ENCODE measurements at places on chromosomes 7 and 10.

DNA sequence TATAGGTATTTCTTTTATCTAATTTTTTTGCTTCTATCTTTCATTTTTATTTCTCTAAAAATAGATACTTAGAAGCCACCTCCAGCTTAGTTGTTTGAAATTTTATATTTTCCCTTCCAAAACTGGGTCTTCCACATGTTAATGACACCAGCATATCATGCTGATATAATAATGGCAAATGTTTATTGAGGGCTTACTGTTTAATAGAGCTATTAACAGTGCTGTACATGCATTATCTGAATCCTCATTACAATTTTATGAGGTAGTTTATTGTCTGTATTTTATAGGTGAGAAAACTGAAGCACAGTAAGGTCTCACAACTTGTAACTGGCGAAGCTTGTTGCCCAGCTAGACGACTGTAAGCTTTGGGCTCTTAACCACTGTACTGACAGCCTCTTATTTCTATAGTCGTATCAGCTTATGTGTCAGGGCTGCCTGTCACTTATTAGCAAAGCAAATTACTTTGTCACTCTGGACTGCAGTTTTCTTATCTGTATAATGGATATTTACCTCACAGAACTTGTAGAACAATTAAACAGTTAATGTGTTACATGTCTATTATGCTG is 51.2 kb downstream of the ANKIB1 start:
- no peak for DNase-seq

- DNase-seq = no peak
These were observed 122.8 kb downstream of the ADRA2A start for GRCh38 chr10:111199587-111199986.

DNA sequence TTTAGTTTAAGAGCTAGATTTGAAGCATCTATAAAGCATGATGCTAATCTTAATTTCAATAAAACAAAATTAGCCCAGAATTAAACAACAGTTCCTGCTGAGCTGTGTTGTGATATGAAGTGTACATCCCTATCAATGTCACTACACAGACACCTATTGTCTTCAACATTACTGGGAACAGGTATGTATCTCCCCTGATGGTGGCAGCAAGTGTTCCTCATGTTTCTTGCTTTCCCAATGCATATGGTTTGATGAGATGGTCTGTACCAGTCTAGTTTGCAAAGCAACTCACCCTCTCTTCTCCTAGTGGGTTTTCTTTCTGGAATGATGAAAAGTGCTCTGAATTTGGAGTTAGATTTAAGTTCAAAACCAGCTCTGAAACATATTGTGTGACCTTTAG is 38.1 kb downstream of the TSPAN12 start:
- DNase-seq = no peak

- DNase-seq = no peak
These were observed 5.0 kb downstream of the TCF7L2 start for GRCh38 chr10:112954974-112955581.

- DNase-seq = peak; percentile 65
These were observed 83.9 kb downstream of the PIP4K2A start for GRCh38 chr10:22630234-22631174.

DNA sequence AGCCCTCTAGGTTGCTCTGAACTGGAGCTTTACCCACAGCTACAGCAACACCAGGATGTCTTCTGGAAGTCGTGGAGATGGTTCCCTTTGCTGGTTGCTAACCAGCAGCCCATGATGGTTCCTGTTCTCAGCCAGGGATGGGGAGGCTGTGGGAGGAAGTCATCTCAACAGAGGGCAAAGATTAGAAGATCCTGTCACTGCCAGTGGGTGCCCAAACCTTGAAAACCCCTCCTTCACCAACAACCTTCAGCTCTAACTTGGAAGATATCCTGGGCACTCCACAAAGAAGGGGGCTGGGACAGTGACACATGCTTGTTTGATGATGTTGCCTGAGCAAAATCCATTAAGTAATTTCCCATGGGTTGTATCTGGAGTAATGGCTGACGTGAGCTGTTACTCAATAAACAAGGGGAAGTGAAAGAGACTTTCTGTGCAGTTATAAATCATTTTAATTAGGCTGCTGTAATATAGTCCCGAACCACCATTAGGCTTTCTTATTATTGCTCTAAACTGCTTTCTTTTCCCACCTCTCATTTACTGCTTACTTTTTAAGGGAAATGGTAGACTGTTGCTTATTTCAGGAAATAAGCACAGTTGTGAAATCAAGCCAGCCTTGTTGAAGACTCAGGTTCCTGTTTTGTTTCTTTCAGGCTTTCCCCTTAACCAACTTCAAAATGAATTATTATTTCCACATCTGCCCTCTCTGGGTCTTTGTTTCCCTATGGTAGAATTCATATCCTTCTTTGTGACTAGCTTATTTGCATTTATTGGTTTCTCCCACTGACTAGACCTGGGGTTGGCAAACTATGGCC is 124.8 kb downstream of the PPP1R17 start:
- DNase-seq = peak; percentile 27

- no peak for DNase-seq
These were observed 81.4 kb downstream of the FAM185A start for GRCh38 chr7:102830197-102830596.

Data from A673 (cell line).